ENCODE measurements at places on chromosomes 4 and X. TPM values are rescaled to one million over a fixed set of nuclear protein-coding genes. Genes with fewer than 3 reads are reported as not detected.

Gene NLRP2B
- total RNA-seq = not detected

Gene MAGED4B
- total RNA-seq = 3.2 TPM

Gene TREX2
- total RNA-seq = 3.1 TPM

Gene PDGFC
- total RNA-seq = not detected

Gene PAK3
- 0.44 TPM for total RNA-seq

Gene F11
- not detected for total RNA-seq

Gene PABPC1L2B
- total RNA-seq = not detected

Gene MID1
- 0.22 TPM for total RNA-seq

Gene RASSF6
- total RNA-seq = not detected

Gene FAM241A
- total RNA-seq = 1.9 TPM

Gene PDCL2
- total RNA-seq = not detected

Gene SORBS2
- not detected for total RNA-seq

Gene RAB40A
- 0.22 TPM for total RNA-seq

Gene ART3
- not detected for total RNA-seq

Gene ELF2
- total RNA-seq = 43.9 TPM

Gene JCHAIN
- total RNA-seq = 0.60 TPM

Gene CLNK
- total RNA-seq = not detected

Gene USP17L26
- not detected for total RNA-seq

Gene ESX1
- not detected for total RNA-seq

Gene COX7B2
- not detected for total RNA-seq

Gene TMEM271
- total RNA-seq = not detected

Gene POU4F2
- not detected for total RNA-seq

Measured in activated naive CD8-positive, alpha-beta T cell treated with anti-CD3 and anti-CD28 coated beads, Interleukin-2, amount 10 ng/mL, durations not matched to agents 7 days and 5 days (primary cell).